GOT3 (cell line): ENCODE measurements at places on chromosomes 4 and X.

DNA sequence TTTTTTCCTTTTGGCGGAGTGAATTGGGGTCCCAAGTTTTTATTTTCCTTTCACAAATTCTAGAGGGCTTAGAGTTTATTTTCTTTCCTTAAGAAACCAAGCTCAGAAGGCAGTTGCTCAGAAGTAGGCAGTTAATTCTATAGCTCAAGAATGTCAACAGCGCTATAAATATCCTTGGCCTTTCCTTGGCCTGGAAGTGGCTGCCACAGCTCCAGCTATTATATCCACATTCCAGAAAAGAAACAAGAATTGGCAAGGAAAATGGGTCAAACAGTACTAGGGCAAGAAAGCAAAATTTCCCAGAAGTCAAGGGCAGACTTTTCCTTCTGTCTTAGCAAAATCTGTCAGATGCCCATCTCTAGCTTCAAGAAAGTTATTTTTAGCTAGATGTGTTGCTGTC, 31.0 kb downstream of the SLC10A6 start:
- no peak for DNase-seq

- no peak for DNase-seq
Observed at GRCh38 chr4:35697210-35697736, 547.0 kb downstream of the ARAP2 start.

DNA sequence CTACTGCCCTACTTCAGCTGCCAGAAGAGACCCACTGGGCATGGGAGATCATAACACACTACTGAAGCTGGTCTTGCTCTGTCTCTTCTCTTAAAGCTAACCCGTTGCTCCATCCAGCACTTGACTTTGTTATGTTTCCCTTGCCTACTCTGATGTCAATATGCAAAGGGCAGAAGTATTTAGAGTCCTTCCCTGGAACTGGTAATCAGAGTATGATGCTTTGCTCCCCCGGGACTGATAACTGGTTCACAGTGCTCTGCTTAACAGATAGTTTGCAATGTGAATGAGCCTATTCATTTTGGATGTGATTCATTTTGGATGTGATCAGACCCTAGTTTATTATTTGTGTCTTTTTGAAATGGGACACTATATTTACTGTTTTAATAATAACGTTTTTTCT, 12.3 kb upstream of the UCP1 start:
- no peak for DNase-seq

DNA sequence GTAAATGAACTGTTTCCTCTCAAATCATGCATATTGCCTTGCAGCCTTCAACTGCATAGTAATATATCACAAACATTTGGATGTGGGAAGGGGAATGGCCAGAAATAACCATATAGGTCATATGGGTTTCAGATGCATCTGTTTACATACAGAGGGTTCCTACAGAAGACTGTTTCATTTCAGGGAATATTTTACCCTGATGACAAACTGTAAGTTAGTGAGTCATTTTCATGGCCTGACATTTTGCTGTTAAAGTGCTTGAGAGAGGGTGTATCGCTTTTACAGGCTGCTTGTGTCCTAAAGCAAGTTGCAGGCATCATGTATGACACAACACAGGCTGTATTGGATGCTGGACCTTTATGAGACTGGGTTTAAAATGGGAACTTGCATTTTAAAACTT, 25.5 kb upstream of the AMOT start:
- no peak for DNase-seq

DNA sequence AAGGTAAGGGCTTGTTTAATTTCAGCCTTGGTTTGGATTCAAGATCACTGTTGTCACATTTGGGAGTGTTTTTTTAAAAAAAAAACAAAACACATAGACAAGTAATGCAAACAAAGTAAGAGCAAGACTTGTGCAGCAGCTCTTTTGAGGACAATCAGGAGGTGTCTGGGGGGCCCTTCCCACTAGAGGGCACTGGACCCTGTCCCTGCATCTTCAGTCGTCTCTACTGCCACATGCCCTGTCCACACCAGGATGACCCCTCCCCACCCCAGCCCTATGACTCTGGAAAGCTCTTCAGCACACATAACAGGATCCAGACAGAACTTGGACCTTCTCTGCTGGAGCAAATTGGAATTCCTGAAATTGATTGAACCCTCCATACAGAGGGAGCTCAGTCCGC, 71.0 kb downstream of the USP46 start:
- DNase-seq: no peak

DNA sequence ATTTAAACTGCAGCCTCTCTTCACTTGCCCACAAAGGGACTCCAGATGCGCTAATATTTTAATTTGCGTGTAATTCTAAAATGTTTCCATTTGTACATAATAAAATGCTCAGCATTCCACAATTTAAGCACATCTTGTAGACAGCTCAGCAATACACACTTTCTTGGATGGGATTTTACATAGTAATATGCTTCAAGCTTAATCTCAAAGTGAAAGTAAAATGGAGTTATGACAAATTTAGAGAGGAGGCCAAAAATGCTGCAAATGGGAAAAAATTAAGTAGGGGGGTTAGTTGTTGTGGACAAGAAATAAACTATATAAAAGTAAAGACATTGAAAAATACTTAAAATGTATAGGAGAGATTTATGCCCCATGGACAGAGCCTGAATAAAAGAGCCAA, 149.1 kb downstream of the FBXO8 start:
- DNase-seq: no peak

- DNase-seq: no peak
Observed at GRCh38 chr4:124640022-124640730, 72.4 kb downstream of the ANKRD50 start.

DNA sequence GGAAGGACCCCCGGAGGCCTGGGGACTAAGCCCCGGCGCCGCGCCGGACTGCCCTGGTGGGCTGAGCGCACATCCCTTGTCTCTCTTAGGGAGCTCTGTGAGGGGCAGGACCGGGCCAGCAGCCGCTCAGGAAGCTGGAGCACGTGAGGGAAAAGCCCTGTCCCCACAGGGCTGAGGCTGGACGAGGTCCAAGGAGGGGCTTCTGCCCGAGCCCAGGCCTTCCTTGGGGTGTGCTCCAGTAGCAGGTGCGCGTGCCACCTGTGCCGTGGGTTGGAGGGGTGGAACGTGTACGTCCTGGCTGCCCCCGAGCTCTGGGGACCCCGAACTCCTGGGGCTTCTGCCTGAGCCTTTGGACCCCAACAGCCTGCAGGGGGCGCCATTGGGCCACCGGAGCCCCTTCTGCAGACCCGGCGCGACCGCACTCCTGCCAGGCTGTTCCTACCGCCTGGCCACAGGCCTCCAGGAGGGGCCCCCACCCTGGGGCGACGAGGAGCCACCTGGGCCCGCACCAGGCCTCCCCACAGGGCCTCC, 27.2 kb downstream of the TACC3 start:
- no peak for DNase-seq
